Adrenal gland (tissue), 19 donors: ENCODE measurements at places on chromosomes 5 and 9.

DNA sequence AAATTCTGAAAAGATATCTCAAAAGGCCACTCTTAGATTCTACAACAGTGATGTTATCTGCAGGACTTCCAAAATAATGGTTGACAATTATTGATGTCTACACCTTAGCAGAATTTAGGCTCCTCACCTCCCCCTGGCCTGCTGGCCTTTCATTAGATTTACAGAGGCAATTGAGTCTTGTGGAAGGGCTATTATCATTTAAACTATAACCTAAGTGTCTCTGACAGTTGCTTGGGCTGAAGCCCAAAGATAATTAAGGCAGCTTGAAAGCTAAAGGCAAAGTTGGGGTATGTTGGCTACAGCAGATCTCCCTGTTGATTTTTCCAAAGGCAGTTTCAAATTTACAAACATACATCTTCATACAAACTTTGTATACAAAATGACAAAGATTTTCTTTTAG lies 912.3 kb downstream of the TAF11L14 start:
- DNase-seq, result no peak

DNA sequence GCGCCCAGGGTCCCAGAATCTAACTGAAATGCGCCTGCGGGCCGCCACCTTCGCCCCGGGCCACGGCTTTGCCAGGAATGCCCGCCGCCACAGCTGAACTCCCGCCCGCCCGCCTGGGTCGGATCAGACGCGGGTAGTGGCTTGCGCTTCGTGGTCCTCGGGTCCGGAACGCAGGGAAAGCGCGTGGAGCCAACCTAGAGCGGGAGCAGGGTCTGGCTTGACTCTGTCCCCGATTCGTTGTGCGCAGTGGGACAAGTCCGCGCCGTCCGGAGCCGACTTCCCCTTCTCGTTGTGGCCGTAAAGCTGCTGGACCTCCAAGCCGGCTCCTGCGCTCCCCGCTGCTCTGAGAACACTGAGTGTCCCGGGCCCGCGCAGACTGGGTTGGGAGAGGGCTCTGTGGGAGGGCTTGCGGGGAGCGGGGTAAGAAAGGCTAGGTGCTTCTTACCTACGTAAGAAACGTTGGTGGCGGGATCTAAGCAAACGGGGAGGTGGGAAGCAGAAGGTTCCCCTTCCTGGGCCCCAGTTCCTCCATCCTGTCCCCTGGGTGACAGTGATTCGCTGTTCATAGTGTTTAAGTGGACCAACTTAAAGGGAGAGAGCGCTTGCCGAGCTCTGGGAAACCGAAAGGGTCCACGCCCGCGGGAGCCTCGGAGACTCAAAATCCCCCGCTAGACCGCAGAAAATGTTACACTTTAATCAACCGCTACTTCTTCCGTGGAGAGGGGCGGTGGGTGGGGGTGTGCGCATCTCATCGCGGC lies 4.4 kb upstream of the FOXE1 start:
- no peak for DNase-seq

DNA sequence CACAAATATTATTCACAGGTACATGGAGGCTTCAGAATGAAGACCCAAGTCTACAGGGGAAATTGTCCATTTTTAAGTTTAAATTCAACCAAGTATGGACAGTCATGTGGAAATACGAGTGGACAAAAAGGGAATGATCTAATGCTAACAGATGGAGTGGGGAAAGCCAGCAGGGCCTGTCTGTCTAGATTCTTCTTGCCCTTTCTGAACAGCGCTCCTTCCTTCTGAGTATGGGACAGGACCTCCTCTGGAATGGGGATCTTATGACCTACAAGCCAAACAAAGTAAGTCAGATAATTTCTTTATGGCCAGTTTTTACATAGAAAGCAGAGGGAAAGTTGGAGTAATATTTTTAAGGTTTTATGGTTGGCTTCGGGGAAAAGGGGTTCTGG lies 119.8 kb upstream of the NEK6 start:
- peak; percentile 3 for DNase-seq

- no peak for DNase-seq
These were observed 81.0 kb upstream of the CCDC152 start for GRCh38 chr5:42675602-42676001.

GRCh38 chr5:137462816-137463520 lies 36.2 kb downstream of the SPOCK1 start:
- no peak for DNase-seq

DNA sequence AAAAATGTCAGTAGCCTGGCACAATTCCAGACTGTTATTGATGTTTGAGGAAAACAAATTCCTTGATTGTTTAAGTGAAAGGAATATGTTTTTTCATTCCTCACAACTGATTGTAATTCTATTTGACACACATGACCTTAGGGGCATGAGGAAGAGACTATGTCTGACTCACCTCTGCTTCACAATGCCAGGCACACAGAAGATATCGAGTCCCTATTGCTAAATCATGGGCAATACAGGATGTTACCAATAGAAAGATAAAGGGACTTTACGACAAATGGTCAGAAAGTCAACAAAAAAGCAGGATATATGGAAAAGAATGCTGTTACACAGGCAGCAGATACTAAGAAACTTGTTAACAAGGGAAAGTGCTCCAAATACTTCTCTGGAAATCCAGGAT lies 1903.5 kb downstream of the EFNA5 start:
- no peak for DNase-seq

- DNase-seq, result no peak
These were observed 579.2 kb upstream of the COX7C start for GRCh38 chr5:86038566-86038965.

- DNase-seq, result peak; percentile 85
These were observed 99.4 kb downstream of the C5orf15 start for GRCh38 chr5:133868946-133869518.

DNA sequence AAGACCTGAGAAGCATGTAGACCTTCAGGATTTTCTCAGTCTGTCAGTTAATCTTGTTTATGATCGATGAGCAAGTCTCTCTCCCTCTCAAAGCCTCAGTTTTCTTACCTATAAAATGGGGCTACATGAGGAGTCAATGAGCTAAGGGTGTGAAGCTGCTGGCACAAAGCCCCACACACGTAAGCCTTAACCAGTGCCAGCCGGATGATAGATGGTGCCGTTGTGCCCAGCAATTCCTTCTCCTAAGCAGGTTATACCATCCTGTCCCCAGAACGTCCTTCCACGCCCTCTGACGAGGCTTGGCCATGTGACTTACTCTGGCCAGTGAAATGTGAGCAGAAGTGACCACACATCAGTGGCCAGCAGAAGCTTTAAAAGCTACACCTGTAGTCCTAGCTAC lies 179.0 kb downstream of the C9orf50 start:
- DNase-seq, result no peak

GRCh38 chr5:138458384-138458783 lies 6.9 kb upstream of the EGR1 start:
- no peak for DNase-seq
